ENCODE measurements at places on chromosomes 5 and 9.

- no peak for DNase-seq
Measured at GRCh38 chr9:69463497-69464068, 138.6 kb downstream of the ENTREP1 start.

- DNase-seq = no peak
Measured at GRCh38 chr9:131523451-131524435, 7.3 kb downstream of the UCK1 start.

- no peak for DNase-seq
Measured at GRCh38 chr9:107260437-107261081, 22.5 kb upstream of the RAD23B start.

DNA sequence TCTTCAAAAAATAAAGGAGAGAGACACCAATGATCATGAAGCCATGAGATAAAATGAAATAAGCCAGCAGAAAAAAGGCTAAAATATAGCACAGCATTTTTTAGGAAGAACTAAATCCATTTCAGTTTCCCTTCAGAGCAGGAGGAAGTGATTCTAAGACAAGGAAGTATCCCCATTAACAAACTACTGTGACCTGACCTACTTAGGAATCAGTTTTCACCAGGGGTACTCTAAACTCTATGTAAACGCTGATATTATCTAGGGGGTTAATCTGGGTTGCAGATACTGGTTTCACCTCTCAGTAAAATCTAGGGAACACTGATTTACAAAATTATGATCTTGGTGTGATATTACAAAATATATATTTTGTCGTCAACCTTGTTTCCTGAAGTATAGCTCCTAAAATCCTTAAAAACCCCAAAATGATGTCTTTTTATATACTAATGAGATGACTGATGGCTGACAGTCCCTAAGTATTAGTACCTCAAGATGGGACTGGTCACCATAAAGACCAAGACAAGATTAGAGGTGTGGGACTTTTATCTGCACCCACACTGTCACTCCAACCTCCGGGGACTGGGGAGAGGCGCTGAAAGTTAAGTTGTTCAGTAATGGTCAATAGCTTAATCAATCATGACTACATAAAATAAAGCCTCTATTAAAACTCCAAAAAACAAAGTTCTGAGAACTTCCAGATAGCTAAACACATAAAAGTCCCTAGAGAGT is 2.9 kb upstream of the FNBP1 start:
- DNase-seq = no peak

GRCh38 chr9:97682242-97682641 is 14.9 kb downstream of the XPA start:
- no peak for DNase-seq

DNA sequence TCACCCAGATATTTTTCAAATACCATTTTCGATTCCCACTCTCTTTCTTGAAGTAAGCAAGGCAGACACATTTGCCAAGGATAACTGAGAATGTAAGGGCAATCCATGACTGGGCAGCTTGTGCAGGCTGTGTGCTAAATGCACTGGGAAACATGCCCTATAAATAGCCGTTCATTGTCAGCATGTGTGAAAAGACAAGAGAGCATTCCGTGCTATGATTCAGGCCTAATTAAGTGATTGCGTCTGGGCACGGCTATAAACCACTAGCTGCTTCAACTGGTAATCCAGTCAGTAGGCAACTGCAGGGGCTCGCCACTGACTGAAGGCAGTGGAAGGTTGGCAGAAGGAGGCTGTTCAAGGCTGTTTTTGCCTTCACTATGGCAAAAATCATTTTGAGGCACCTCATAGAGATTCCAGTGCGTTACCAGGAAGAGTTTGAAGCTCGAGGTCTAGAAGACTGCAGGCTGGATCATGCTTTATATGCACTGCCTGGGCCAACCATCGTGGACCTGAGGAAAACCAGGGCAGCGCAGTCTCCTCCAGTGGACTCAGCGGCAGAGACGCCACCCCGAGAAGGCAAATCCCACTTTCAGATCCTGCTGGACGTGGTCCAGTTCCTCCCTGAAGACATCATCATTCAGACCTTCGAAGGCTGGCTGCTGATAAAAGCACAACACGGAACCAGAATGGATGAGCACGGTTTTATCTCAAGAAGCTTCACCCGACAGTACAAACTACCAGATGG is at the start of gene HSPB3:
Gene HSPB3 (plus strand): TSS at position 287 of the 745 bp plus-strand sequence. CDS start 91 bp downstream, at position 378.
- no peak for DNase-seq

- DNase-seq = peak; percentile 39
Measured at GRCh38 chr9:127555840-127556820, 55.9 kb upstream of the STXBP1 start.

GRCh38 chr5:54404568-54404967 is 50.9 kb upstream of the HSPB3 start:
- DNase-seq = no peak

- DNase-seq = peak; percentile 2
Measured at GRCh38 chr9:132451276-132451675, 41.3 kb downstream of the CFAP77 start.

DNA sequence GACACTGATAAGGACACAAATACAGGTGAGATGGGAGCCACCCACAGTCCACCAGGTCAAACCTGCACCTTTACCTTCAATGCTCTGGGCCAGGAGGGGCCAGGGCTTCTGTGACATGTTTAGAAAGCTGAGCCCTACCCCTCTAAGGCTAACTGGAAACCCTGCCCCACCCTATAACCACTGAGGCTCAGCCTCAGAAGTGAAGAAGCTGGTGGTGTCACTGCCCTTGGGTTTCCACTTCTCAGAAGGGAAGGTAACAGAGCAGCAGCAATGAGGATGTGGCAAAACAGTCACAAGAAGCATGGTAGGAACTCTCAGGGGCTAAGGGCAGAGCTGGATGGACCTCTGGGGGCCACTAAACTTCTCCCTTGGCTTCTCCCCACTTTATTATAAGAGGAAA is 6.0 kb downstream of the PDGFRB start:
- DNase-seq = no peak

DNA sequence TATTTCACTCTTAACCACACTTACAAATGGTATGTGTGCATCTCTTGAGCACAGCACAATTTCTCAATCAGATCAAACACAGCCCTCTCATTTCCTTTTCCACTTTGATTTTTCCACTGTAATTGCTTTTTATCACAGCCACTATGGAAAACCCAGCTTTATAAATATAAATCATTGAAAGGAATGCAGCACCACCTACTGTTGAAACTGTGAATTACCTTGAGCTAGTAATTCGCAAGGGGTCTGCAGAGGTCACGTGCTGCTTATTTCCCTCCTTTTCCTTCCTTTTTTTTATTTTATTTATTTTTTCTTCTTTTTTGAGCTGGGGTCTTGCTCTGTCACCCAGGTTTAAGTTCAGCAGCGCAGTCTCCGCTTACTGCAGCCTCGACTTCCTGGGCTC is 76.9 kb downstream of the CDH6 start:
- DNase-seq = no peak

GRCh38 chr9:75176037-75176436 is 87.7 kb downstream of the OSTF1 start:
- DNase-seq = no peak

- no peak for DNase-seq
Measured at GRCh38 chr9:84141741-84142370, 161.3 kb downstream of the RMI1 start.

- no peak for DNase-seq
Measured at GRCh38 chr5:150376799-150377771, 19.6 kb downstream of the TCOF1 start.

GRCh38 chr5:110968246-110969005 is 103.1 kb upstream of the TSLP start:
- no peak for DNase-seq

DNA sequence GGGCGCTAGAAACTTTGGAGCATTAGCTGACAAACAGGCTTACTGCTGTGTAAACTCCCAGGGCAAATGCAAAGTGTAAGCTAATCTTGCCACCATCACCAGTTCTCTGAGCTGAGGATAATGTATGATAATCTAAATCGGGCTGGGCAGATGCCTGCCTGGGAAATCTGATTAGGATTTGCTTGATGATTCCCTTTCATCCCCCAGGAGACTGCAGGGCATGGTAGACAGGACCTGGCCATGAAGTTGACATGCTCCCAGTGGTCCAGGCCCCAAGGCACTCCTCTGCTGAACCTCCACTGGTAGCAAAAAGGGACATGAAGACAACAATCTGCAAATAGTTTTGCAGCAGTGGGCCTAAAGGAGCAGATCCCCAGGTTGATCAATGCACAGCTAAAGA is 317.5 kb downstream of the SPOCK1 start:
- DNase-seq = no peak

- DNase-seq = no peak
Measured at GRCh38 chr5:138903130-138903775, 28.1 kb upstream of the LRRTM2 start.

GRCh38 chr9:74336161-74336560 is 161.0 kb upstream of the RORB start:
- DNase-seq = no peak

DNA sequence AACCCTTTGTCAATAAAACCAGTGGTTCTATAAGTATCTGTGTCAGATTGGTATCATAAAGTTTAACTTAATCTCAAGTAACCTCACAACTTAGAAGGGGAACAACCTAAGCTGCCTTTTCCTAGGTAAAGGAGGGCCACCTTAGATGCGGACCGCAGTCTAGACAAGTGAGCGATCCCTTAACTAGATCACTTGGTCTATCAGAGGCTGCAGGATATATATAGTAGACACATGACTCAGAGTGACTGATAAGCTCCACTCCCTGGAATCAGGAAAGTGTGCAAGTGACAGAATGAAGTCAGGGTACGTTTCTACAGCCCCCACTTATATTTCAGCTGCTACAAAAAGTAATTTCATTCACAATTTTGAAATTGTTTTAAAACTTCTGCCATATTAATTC is 7.4 kb downstream of the REEP5 start:
- no peak for DNase-seq

DNA sequence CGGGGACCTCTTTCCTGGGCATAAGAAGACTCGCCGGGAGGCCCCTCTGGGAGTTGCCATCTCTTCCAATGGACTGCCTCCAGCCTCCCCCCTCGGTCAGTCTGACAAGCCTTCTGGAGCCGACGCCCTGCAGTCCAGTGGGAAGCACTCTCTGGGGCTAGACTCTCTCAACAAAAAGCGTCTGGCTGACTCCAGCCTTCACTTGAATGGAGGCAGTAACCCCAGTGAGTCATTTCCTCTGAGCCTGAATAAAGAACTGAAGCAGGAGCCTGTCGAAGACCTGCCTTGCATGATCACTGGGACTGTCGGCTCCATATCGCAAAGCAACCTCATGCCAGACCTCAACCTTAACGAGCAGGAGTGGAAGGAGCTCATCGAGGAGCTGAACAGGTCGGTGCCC is 28.4 kb upstream of the LTC4S start:
- DNase-seq = no peak

GRCh38 chr5:7802855-7803254 is 48.1 kb downstream of the CFAP90 start:
- DNase-seq = no peak

DNA sequence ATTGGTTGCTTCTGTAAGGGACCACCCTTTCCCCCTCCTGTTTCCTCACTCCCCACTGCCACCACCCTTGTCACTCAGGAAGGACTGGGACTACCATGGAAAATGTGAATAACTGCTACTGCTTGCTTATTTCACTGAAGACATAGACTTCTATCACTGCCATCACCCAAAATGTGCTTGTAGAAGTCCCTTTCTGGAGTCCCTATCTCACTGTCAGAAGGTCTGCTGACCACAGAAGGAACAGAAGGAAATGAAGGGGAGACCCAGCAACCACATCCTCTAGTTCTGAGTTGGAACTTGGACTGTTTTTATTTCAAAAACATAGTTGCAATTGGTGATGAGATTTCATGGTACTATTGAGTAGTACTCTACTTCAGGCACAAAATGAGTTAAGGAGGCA is 122.5 kb downstream of the NPR3 start:
- DNase-seq = no peak

DNA sequence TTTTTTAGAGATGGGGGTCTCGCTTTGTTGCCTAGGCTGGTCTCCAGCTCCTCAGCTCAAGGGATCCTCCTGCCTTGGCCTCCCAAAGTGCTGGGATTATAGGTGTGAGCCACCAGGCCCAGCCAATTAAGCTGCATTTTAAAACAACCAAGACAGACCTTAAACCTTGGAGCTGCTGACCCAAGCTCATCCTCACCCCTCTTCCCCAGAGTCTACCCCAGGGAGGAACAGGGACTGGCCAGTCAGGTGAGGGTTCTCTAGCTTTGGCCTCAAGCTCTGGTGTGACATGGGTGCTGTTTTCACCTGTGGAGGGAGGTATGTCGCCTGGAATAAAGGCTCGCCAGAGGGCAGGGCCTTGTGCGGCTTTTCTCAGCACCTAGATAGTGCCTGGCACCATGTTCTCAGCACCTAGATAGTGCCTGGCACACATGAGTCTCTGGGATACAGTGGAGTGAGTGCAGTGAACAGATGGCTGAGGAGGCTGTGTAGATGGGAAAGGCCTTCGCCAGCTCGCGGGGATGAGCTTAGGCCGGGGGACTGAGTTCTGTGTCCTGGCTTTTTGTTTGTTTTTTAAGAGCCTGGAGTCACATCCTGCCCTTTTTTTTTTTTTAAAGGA is 7.4 kb downstream of the CDK9 start:
- no peak for DNase-seq

- no peak for DNase-seq
Measured at GRCh38 chr5:119290161-119290569, 65.7 kb upstream of the TNFAIP8 start.

GRCh38 chr5:83802686-83803085 is 82.0 kb upstream of the HAPLN1 start:
- DNase-seq = no peak

DNA sequence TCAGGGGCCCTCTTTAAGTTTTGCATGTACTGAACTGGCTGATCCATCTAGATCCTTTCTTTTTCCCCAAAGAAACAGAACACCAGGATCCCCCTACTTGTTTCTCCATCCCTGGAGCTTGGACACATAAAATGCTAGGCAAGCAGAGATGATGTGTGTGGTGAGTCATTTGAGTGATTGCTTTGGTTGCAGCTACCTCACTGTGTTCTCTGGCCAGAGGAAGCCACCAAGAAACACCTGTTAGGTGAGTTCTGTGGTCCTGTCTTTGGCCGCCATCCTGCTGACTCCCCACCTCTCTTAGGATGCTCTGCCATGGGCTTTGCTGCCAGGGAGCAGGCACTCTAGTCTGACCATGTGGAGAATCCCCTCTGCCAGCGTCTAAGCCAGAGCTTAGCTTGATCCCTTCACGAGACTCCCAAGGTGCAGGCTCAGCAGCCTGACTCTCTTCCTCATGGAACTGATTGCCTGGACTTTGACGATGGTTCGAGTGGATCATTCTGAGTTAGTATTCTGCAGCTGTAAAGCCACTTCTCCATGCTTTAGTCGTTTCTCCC is 27.3 kb upstream of the DENND1A start:
- DNase-seq = no peak

GRCh38 chr5:73370640-73371583 is 77.7 kb downstream of the FOXD1 start:
- no peak for DNase-seq

GRCh38 chr9:129245276-129245675 is 67.2 kb upstream of the IER5L start:
- no peak for DNase-seq

- DNase-seq = no peak
Measured at GRCh38 chr5:73973135-73973534, 347.1 kb downstream of the ARHGEF28 start.

- no peak for DNase-seq
Measured at GRCh38 chr9:136848393-136849037, 694 bp upstream of the PHPT1 start.
